Kidney glomerular epithelial cell (primary cell): ENCODE measurements at places on chromosomes 3 and 15.

- DNase-seq = no peak
Measured at GRCh38 chr3:154729741-154730140, 299.8 kb upstream of the GPR149 start.

GRCh38 chr3:112136959-112137693 lies 4.1 kb upstream of the GCSAM start:
- DNase-seq = peak; percentile 64

DNA sequence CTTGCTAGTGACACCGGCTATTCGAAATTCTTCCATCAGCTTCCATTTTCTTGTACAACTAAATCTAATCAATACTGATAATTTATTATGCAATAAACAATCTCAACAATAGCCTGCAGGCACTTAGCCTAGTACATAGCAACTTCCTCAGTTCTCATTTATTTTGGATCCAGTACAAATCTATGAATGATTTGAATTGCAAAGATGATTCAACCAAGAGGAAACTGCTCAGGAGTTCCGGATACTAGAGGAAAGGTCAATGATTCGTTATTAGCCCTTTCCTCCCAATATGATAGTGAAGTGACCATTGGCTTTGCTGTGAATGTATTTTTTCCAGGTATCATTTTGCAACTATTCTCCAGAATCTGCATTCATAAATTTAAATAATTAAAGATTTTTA lies 827.0 kb downstream of the CADM2 start:
- no peak for DNase-seq

DNA sequence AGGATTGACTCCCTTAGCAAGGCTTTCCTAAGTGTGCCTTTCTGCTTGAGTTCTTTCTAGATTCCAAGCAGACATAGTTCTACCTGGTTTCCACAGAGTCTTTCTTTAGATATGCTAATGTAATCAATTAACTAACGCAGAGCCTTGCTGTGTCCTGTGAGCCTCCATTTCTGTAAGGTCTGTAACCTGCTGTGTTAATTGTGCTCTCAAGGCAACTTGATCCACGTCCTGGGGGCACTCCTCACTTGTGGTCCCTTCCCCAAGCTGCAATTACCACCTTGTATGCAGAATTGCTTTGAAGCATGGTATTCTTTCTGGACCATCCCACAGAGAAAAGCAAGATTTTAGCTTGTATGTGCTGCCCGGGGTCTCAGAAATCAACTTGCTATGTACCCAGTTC lies 29.5 kb upstream of the THSD4 start:
- no peak for DNase-seq

DNA sequence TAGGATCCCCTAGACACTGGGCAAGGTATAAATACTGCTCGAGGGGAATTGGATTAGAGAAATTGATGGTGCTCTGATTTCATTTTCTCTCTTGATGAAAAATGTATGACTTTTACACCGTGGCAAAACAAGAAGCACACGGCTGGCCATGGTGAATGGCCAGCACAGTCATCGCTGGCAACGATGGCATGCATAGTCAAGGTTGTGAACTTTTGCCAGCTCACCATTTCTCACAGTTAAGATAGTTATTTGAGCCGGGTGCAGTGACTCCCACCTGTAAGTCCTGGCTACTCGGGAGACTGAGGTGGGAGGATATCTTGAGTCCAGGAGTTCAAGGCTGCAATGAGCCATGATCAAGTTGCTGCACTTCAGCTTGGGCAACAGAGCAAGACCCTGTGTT lies 95.4 kb downstream of the HMG20A start:
- DNase-seq = no peak

GRCh38 chr3:124202754-124203153 lies 210.8 kb upstream of the ROPN1 start:
- no peak for DNase-seq

DNA sequence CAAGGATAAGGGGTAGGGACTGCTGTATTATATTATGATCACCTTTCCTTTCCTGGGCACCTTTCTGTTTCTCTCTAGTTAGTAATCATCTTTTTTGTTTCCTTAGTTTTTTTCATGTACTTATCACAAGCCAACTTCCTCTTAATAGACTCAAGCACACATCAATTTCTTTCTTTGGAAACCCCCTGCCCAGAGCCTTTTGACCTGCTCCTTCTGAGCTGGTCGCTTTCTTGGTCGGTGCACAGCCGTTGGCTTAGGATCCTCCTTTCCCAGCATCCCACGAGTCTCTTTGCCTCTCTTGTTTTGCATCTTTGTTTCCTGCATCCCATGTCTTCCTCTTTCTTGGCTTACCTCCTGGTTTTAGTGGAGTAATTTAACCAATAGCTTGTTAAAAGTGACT lies 26.9 kb downstream of the GASK1A start:
- no peak for DNase-seq

- DNase-seq = no peak
Measured at GRCh38 chr15:88788816-88789215, 14.4 kb upstream of the ACAN start.

DNA sequence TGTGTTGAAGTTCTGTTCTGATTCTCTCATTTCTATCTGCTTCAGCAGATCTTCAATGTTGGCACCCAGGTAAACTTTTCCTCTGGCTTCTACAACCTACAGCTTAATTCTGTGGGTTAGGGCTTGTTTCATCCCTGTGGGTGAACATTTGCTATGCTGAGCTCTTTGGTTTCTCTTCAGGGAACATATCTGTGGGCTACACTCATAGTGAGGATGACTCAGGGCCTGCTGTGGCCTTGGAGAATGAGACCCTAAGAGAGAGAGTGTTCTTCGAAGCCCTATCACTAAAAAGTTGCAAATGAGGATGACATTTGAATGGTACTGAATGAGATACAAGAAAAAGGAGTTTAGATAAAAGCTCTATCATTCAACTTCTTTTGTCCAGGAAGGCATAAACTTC lies 346.2 kb upstream of the CBLB start:
- DNase-seq = no peak

- no peak for DNase-seq
Measured at GRCh38 chr15:87608238-87609028, 648.1 kb downstream of the NTRK3 start.

GRCh38 chr3:186042521-186043202 lies 66.2 kb downstream of the ETV5 start:
- no peak for DNase-seq

DNA sequence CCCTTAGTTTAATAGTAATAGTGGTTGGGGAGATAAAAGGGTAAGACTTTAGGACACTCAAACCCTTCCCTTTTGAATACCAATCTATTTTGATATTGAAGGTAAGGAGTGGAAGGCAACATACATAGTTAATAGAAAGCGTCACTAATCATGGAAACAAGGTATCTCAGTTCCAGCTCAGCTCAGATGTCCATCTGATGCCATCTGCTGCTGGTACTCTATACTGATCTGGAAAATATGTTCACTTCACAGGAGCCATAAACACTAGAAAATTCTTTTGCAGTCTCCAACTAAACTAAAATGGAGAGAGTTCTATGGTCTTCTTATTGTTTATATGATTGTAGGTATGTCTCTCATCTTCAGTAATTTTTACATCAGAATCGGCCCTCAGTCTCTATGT lies 1777.1 kb downstream of the OTOL1 start:
- no peak for DNase-seq

GRCh38 chr15:73697033-73697467 lies 12.9 kb downstream of the CD276 start:
- peak; percentile 68 for DNase-seq

GRCh38 chr3:60202052-60202726 lies 1049.1 kb downstream of the FHIT start:
- no peak for DNase-seq

GRCh38 chr15:77508541-77509243 lies 88.0 kb downstream of the HMG20A start:
- DNase-seq = peak; percentile 34

- DNase-seq = peak; percentile 31
Measured at GRCh38 chr3:34005886-34006285, 207.5 kb downstream of the PDCD6IP start.

GRCh38 chr3:126389112-126389793 lies 5.5 kb upstream of the CFAP100 start:
- peak; percentile 50 for DNase-seq

GRCh38 chr3:188929137-188929536 lies 242.6 kb upstream of the TPRG1 start:
- no peak for DNase-seq
